ENCODE measurements at places on chromosomes 4 and X. TPM values are rescaled to one million over a fixed set of nuclear protein-coding genes. Genes with fewer than 3 reads are reported as not detected.

The TCEAL8 gene
- 37.5 TPM for total RNA-seq

The ASMT gene
- total RNA-seq, result not detected

The USP17L11 gene
- total RNA-seq, result not detected

The LNX1 gene
- total RNA-seq, result 2.7 TPM

The SLC25A43 gene
- 15.4 TPM for total RNA-seq

- no peak for DNase-seq
- H3K4me3 ChIP-seq, result no peak overlapping the region
- no peaks in the 10 kb centered on the region for H3K36me3 ChIP-seq
Measured at GRCh38 chr4:185244763-185245162, 35.4 kb downstream of the SNX25 start.

- DNase-seq, result no peak
- no peaks in the 10 kb centered on the region for H3K4me1 ChIP-seq
- no peaks in the 10 kb centered on the region for H3K27me3 ChIP-seq
Measured at GRCh38 chrX:55118574-55118973, 29.8 kb downstream of the PAGE2 start.

DNA sequence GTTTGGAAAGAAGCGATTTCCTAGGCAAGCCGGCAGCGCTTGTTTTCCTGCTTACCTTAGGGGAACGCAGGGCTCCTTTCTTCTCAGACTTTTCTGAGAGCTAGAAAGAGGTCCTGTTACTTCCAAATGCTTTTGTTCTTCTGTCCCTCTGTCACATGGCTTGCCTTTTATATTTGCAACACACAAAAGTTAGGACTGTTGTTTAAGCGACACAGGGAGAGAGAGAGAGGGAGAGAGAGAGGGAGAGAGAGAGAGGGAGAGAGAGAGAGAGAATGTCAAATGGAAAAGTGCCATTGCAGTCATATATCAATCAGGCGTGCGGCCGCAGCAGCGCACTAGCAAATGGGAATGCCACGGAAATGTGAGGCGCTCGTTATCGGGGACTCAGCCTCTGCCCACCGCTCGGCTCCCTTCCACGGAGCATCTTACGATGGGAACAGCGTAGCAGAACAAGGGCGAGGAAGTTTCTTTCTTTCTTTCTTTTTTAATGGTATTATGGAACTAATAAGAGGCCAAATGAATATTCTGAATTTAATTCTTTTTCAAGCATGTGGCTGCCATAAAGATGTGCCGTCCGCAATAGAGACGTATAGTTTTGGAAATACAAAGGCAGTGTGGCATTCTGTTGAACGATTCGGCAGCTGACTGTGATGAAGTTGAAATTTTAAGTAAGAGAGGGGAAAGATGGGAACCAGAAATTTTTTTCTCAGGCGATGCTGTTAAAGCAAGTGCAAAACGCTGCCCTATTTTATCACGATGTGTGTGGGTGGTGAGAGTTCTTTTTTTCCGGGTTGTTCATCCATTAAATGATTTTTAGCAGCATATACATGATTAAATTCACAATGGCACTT lies at the start of gene NDP:
NDP (minus strand) TSS at position 142 of the 851 bp plus-strand sequence. CDS start 14,745 bp downstream, outside the sequence.
- H3K4me3 ChIP-seq, result no peak within 1 kb of the TSS
- DNase-seq, result peak; percentile 20
- no peaks in the 10 kb centered on the region for H3K36me3 ChIP-seq
- no peaks in the 10 kb centered on the region for H3K27me3 ChIP-seq
- peaks cover 4% of the 10 kb centered on the region for H3K4me1 ChIP-seq

- H3K27ac ChIP-seq, result peak overlapping the region; percentile 35
- DNase-seq, result peak; percentile 54
- no peaks in the 10 kb centered on the region for H3K27me3 ChIP-seq
- H3K4me3 ChIP-seq, result no peak overlapping the region
- H3K36me3 ChIP-seq, result no peaks in the 10 kb centered on the region
Measured at GRCh38 chr4:153643406-153644383, 40.4 kb upstream of the TLR2 start.

DNA sequence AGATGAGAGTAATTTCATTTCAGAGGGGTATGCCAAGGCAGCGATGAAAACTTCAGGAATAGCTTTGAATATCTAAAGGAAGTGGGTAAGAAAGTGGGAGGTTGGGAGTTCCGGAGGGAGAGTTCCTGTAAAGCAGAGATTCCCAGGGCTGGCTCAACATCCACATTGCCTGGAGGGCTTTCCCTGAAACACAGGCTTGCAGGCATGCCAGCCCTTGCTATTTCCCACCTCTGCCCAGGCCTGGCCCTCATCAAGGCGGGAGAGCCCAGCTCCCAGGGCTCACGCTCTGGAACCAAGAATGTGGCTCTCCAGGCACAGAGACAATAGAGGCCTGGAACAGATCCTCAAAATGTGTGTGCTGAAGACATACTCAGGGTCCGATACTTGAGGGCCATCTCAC lies 43.8 kb upstream of the CLDN34 start:
- no peak overlapping the region for H3K27ac ChIP-seq
- no peak for DNase-seq
- H3K36me3 ChIP-seq, result no peaks in the 10 kb centered on the region
- H3K4me1 ChIP-seq, result no peaks in the 10 kb centered on the region

- no peaks in the 10 kb centered on the region for H3K36me3 ChIP-seq
- peak overlapping the region; percentile 64 for H3K27ac ChIP-seq
- H3K4me3 ChIP-seq, result peak overlapping the region; percentile 45
- peaks cover 3% of the 10 kb centered on the region for H3K4me1 ChIP-seq
- H3K27me3 ChIP-seq, result no peaks in the 10 kb centered on the region
- DNase-seq, result no peak
Measured at GRCh38 chrX:71912156-71912555, 1.5 kb downstream of the NHSL2 start.

DNA sequence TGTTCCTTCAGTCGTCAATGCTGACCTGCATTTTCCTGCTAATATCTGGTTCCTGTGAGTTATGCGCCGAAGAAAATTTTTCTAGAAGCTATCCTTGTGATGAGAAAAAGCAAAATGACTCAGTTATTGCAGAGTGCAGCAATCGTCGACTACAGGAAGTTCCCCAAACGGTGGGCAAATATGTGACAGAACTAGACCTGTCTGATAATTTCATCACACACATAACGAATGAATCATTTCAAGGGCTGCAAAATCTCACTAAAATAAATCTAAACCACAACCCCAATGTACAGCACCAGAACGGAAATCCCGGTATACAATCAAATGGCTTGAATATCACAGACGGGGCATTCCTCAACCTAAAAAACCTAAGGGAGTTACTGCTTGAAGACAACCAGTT lies 12.6 kb downstream of the TLR8 start:
- no peaks in the 10 kb centered on the region for H3K4me1 ChIP-seq
- no peak for DNase-seq
- no peak overlapping the region for H3K4me3 ChIP-seq
- H3K27me3 ChIP-seq, result no peaks in the 10 kb centered on the region

GRCh38 chr4:115119804-115120352 lies 6.5 kb upstream of the NDST4 start:
- no peaks in the 10 kb centered on the region for H3K36me3 ChIP-seq
- H3K27ac ChIP-seq, result no peak overlapping the region
- H3K4me3 ChIP-seq, result no peak overlapping the region
- no peaks in the 10 kb centered on the region for H3K4me1 ChIP-seq
- DNase-seq, result no peak

DNA sequence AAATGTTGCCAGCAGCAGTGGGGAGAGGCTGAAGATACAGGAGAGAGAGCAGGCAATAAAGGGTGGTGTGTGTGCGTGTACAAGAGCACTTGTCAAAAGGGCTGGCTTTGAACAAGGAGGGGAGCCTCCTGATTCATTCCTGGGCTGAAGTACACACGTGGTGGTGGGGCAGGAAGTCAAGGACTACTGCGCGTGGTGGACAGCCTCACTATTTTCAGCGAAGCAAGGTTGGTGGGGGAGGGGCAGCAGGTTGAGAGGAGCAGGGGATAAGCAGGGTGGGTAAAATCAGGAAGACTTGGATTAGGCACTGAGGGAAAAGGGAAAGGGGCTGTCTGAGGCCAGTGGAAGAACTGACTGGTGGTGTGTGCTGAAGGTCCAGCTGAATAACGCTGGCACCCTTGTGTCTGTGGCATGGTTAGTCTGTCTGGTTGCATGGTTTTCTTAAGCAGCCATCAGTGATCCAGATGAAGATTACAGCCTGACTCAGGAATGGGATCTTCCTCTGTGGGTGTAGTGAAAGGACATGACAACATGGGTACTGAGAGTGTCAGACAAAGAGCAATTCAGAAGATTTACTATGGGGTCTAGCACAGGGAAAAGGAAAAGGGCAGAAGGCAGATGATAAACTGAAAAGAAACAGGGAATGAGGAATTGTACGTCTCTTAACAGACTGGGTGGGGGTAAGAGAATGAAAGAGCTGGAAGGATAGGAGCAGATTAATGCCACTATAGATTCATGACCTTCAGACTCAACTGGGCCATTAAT lies 149.8 kb downstream of the CHM start:
- H3K27me3 ChIP-seq, result no peaks in the 10 kb centered on the region
- H3K4me3 ChIP-seq, result no peak overlapping the region
- no peak overlapping the region for H3K27ac ChIP-seq
- no peaks in the 10 kb centered on the region for H3K4me1 ChIP-seq

Measured in upper lobe of left lung (tissue), 6 donors.